ENCODE measurements at places on chromosomes 4 and X. TPM values are rescaled to one million over a fixed set of nuclear protein-coding genes. Genes with fewer than 3 reads are reported as not detected.

Gene PF4V1
- total RNA-seq = not detected

- DNase-seq = no peak
Observed at GRCh38 chr4:112550728-112551127, 34.7 kb upstream of the NEUROG2 start.

DNA sequence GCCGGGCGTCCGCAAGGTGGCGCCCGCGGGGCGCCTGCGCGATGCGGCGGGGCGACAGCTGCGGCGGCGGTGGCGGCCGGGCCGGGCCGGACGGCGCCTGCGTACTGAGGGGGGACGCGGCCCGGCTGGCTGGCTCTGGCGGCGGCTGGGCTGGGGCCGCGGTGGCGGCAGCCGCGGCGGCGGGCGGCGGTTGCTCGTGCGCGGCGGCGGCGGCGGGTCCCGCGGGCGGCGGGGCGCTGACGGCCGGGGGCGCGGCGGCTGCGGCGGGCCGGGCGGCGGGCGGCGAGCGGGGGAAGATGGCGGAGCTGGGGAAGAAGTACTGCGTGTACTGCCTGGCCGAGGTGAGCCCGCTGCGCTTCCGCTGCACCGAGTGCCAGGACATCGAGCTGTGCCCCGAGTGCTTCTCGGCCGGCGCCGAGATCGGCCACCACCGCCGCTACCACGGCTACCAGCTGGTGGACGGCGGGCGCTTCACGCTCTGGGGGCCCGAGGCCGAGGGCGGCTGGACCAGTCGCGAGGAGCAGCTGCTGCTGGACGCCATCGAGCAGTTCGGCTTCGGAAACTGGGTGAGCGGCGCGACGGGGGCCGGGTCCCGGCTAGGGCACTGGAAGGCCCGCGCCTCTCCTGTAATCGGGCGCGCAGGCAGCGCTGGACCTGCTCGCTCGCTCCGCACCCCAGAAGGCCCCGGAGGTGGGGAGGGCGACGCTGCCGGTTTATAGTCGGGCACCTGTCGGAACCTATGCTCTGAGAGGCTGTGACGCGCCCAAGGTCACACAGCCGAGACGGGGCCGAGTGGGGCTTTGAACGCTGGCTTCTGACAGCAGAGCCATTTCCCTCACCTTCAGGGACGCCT is at the start of gene TADA2B:
TSS of gene TADA2B (plus strand) at position 89 of the 853 bp plus-strand sequence. CDS start at position 297, 208 bp downstream.
- DNase-seq = no peak

DNA sequence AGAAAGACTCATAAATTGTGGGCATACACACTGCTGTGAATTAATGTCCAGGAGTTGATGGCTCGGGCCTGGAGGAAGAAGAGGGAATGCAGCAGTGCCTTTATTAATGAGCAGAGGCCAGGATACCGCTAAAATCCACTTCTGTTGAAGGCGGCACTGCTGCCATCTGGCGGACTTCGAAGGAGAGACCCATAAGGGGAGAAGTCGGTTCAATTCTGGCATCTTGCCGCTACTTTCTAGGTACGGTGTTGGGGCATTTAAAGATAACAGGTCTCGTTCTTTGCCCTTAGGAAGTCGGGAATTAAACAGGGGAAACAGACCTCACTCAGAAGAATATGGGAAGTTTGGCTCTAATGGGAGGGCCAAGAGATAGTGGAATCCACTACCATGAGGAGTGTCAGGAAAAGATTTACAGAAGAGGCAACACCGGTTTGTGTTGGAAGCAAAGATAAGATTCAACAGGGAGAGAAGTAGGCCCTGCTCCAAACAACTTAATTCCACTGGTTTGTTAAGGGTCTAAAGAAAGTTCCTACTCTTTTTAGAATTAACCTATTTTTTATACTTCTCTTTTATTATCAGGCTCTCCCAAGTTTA is 133.6 kb upstream of the GIMD1 start:
- no peak for DNase-seq

- no peak for DNase-seq
Observed at GRCh38 chr4:185644408-185644807, 109.1 kb upstream of the PDLIM3 start.
